ENCODE measurements at places on chromosomes 1 and 21.

DNA sequence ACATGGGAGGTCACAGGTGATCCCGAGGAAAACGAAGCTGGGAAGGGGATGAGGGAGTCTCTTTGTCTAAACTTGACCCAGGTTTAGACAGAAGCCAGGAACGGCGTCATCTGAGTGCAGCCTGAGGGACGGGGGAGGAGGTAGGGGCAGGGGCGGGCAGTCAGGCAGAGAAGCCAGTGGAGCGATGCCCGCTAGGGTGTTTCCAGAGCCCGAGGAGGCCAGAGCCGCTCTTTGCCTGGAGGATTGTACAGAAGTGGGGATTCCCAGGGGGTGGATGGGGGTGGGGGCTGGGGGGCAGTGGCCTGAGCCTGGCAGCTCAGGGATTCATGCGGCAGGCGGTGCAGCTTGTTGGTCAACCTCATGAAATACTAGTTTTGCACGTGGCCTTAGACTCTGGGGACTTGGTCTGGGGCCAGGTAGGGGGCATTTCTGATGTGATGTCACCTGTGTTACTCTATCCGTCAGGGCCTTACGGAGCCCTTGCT is 58.4 kb downstream of the VPS26C start:
- no peak for DNase-seq

- DNase-seq = peak; percentile 98
Observed at GRCh38 chr1:226062558-226063223, at the start of gene H3-3A. Gene H3-3A (plus strand): TSS chr1:226062716. CDS start chr1:226064352, 1,636 bp downstream.

DNA sequence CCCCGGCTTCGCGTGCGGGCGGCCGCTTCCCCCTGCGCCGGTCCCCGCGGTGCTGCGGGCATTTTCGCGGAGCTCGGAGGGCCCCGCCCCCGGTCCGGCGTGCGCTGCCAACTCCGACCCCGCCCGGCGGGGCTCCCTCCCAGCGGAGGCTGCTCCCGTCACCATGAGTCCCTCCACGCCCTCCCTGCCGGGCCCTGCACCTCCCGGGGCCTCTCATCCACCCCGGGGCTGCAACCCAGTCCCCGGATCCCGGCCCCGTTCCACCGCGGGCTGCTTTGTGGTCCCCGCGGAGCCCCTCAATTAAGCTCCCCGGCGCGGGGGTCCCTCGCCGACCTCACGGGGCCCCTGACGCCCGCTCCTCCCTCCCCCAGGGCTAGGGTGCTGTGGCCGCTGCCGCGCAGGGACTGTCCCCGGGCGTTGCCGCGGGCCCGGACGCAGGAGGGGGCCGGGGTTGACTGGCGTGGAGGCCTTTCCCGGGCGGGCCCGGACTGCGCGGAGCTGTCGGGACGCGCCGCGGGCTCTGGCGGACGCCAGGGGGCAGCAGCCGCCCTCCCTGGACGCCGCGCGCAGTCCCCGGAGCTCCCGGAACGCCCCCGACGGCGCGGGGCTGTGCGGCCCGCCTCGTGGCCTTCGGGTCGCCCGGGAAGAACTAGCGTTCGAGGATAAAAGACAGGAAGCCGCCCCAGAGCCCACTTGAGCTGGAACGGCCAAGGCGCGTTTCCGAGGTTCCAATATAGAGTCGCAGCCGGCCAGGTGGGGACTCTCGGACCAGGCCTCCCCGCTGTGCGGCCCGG is 159.2 kb downstream of the RUNX1 start:
- peak; percentile 73 for DNase-seq

DNA sequence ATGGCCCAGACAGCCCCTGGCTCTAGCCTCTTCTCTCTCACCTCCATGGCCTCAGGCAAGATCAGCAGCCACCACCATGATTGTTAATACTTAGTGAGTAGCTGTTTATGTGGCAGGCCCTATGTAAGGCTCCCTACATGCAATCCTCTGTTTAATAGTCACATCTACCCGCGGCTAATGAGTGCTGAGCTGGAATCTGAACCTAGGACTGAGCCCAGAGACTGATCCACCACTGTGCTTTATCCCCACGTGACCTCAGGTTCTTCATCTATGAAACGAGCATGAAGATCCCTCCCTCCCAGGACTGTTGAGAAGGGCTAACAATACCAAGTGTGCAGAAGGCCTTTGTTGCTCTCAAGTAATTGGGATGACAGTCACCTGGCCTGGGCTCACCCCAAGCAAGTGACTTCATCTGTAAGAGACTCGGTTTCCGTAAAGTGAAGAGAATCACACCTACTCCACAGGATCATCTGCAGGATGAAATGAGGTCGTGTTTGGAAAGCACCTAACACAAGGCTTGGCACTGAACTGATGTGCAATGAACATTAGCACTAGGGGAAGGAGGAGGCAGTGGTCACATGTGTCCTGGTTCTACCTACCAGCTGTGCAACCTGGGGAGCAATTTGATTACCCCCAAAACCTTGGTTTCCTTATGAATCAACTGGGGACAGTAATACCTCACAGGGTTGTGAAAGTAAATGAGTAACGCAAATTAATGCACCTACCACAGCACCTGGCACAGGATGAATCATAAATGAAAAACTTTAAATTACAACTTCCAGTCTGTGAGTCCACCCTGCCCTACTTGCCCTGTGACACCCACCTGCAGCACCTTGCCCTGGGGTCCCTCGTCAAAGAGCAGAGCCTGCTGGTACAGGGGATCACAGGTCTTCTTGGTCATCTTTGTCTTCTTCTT is 37.2 kb downstream of the RIMS3 start:
- no peak for DNase-seq

- DNase-seq = no peak
Observed at GRCh38 chr21:15243406-15243805, 178.6 kb upstream of the NRIP1 start.

GRCh38 chr1:24285231-24285630 is 33.9 kb upstream of the GRHL3 start:
- no peak for DNase-seq

Measured in testis (tissue), 5 donors.